Fibroblast of skin of left biceps (primary cell): ENCODE measurements at places on chromosomes 4 and X.

- DNase-seq: no peak
Measured at GRCh38 chrX:130716781-130717413, 186.1 kb downstream of the ENOX2 start.

DNA sequence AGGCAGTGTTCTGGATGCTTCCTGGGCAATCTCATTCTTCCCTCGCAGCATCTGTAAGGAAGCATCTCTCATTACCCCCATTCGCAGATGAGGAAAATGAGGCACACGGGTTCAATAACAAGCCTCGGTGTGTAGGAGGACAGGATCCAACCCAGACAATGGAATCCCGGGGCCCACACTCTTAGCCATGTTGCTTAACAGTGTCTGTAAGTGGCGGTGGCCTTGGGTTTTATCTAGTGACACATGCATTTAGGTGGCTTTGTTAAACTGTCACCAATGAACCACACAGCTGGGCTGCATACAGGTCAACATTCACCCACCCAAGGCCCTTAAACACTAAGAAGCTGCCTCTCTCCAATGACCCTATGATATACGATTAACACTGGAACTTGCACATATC is 22.6 kb downstream of the RELL1 start:
- DNase-seq: no peak

DNA sequence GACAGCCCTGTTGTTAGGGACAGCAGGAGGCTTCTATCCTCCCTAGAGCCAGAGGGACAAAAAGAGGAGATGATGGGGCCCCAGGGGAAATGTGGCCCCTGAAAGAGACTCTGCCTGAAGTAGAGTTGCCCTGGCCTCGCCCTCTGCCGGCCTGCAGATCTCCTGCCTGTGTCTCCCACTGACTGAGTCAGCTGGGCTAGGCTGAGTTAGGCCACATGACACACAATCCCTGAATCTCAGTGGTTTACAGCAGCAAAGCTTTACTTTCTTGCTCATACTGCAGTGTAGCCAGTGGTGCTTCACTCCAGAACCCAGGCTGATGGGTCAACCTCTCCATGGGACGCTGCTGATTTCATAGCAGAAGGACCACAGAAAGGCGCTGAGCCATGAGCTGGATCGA is 23.5 kb downstream of the DRD5 start:
- DNase-seq: no peak

- DNase-seq: no peak
Measured at GRCh38 chr4:109022961-109023360, 260.1 kb upstream of the ETNPPL start.

- DNase-seq: no peak
Measured at GRCh38 chr4:142474398-142475087, 371.6 kb downstream of the INPP4B start.
